Right atrium auricular region (tissue), 2 donors: ENCODE measurements at places on chromosomes 5 and 9. TPM values are rescaled to one million over a fixed set of nuclear protein-coding genes. Genes with fewer than 3 reads are reported as not detected.
A peak's percentile ranks its signal among the peaks of the same experiment; 100 is the strongest.

DNA sequence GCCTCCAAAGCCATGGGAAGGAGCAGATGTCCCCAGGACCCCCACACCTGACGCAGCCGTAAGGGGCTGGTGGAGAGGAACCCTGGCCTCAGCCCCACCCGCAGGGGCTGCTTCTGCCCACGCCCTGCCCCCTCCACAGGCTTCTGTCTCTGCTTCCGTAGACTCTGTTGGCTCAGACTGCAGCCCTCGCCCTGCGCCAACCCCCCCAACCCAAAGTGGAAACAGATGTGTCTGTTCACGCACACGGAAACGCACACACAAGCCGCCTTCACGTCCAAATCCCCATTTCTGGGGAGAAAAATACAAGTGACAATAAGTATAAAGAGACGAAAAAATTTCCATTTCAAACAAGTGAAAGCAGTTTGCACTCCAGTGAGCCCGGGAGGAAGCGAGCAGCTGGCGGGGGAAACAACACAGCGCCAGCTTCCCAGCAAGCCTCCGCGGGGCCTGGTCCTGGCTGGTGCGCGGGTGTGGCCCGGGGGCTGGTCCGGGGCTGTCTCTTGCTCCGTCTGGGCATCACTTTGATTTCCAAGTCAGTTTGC lies 32.6 kb upstream of the RXRA start:
- no peaks in the 10 kb centered on the region for H3K36me3 ChIP-seq
- no peak overlapping the region for H3K27ac ChIP-seq
- no peak overlapping the region for H3K4me3 ChIP-seq
- peaks cover 13% of the 10 kb centered on the region for H3K4me1 ChIP-seq

Gene PAPPA
- total RNA-seq, result 1.8 TPM

- peaks cover 15% of the 10 kb centered on the region for H3K36me3 ChIP-seq
- no peaks in the 10 kb centered on the region for H3K27me3 ChIP-seq
- no peak overlapping the region for H3K4me3 ChIP-seq
- peaks cover 37% of the 10 kb centered on the region for H3K4me1 ChIP-seq
- peak overlapping the region; percentile 58 for H3K27ac ChIP-seq
These were observed 31.3 kb upstream of the SMU1 start for GRCh38 chr9:33107762-33108161.

DNA sequence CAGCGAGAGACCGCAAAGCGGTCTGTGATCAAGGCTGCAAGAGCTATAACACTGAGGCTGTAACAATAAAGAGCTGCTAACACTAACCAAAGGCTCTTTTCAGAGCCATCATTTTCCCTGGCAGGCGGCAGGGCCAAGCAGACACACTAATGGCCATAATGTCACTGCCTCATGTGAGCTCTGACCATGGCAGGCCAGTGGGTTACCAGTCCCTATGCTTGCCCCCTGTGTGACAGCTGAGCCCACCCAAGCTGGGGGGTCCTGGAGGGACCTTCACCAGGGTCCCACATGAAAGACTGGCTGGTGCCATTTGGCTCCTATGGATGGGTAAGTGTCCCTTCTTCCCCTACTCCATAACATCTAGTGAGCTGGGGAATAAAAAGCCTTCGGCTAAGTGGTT lies 29.6 kb upstream of the TESK1 start:
- no peak overlapping the region for H3K4me3 ChIP-seq
- H3K36me3 ChIP-seq, result no peaks in the 10 kb centered on the region
- no peaks in the 10 kb centered on the region for H3K27me3 ChIP-seq

DNA sequence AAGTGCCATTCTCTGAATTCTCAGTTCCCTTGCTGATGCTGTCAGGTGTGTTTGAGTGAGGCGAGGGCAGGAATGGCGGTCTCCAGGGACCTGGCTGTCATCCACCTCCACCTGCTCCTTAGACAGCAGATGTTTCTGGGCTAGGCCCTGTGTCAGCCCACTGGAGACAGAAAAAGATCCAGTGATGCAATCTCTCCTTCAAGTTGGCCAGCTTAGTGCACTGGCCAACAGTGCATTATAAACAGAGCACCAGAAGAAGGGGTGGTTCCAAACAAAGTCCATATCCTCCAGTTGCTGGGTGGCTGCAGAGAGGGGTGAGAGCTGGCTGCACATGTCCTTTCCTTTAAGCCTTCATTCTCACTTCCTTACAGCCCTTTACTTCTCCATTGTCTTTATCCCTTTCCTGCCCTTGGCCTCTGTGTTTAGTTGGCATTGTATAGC lies 26.5 kb downstream of the NANS start:
- H3K27me3 ChIP-seq, result no peaks in the 10 kb centered on the region
- H3K36me3 ChIP-seq, result peaks cover 29% of the 10 kb centered on the region
- H3K4me3 ChIP-seq, result no peak overlapping the region
- no peak overlapping the region for H3K27ac ChIP-seq
- no peak for DNase-seq

- no peaks in the 10 kb centered on the region for H3K27me3 ChIP-seq
- no peaks in the 10 kb centered on the region for H3K36me3 ChIP-seq
- peaks cover 8% of the 10 kb centered on the region for H3K4me1 ChIP-seq
These were observed 15.2 kb upstream of the HMHB1 start for GRCh38 chr5:143796753-143797152.

GRCh38 chr5:113164021-113164420 lies 187.4 kb downstream of the DCP2 start:
- no peaks in the 10 kb centered on the region for H3K36me3 ChIP-seq
- no peak for DNase-seq
- H3K27me3 ChIP-seq, result no peaks in the 10 kb centered on the region
- no peak overlapping the region for H3K27ac ChIP-seq
- H3K4me3 ChIP-seq, result no peak overlapping the region

Gene CDO1
- 66.0 TPM for total RNA-seq

DNA sequence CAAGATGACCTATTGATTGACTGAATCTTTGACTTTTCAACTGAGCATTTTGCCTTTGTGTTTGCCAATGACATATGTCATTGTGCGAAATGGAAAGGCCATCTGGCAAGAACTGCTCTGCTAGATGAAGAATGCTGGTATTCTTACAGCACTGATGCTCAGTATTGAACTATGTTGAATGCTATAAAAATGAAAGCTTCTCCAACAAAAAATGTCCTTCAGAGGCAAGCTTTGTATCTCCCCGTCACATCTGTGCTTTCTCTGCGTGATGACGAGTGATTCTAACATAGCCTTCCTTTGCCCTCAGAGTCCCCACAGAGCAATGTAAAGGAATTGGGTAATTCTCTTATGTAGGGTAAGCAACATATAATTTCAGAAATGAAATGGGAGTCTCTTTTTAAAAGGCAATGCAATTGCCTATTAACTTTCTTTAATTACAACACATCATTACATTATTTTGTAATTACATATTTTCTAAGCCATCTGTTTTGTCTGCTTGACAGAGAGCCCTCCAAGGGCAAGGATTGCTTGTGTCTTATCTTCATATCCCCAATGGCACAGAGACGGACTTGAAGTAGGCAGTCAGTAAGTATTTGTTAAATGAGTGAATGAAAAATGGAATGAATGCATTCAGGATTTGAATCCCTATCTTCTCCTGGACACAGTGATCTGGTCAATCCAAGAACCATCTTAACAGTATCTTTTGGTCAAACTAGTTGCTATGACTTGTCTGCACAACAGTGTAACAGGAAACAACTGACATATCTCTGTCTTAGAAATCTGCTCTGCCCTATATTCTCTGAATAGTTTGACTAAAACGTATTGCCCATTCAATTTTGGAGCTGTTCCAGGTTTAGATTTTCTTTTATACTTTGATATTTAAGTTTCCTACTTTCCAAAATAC lies 46.1 kb downstream of the ENC1 start:
- no peaks in the 10 kb centered on the region for H3K27me3 ChIP-seq
- no peak overlapping the region for H3K27ac ChIP-seq

GRCh38 chr9:36895744-36896260 lies 138.3 kb downstream of the PAX5 start:
- DNase-seq, result no peak
- no peaks in the 10 kb centered on the region for H3K36me3 ChIP-seq
- no peaks in the 10 kb centered on the region for H3K27me3 ChIP-seq
- no peaks in the 10 kb centered on the region for H3K4me1 ChIP-seq
- no peak overlapping the region for H3K27ac ChIP-seq

Gene PCDHGC3
- 38.3 TPM for total RNA-seq

GRCh38 chr5:170892196-170892595 lies 30.4 kb downstream of the RANBP17 start:
- H3K27ac ChIP-seq, result no peak overlapping the region
- H3K4me1 ChIP-seq, result no peaks in the 10 kb centered on the region
- H3K27me3 ChIP-seq, result no peaks in the 10 kb centered on the region
- no peak overlapping the region for H3K4me3 ChIP-seq
- no peak for DNase-seq
- no peaks in the 10 kb centered on the region for H3K36me3 ChIP-seq

Gene ENHO
- total RNA-seq, result 0.75 TPM

- no peaks in the 10 kb centered on the region for H3K4me1 ChIP-seq
- no peaks in the 10 kb centered on the region for H3K36me3 ChIP-seq
- no peak overlapping the region for H3K27ac ChIP-seq
- no peaks in the 10 kb centered on the region for H3K27me3 ChIP-seq
These were observed 4.6 kb downstream of the TSLP start for GRCh38 chr5:111076091-111076490.

DNA sequence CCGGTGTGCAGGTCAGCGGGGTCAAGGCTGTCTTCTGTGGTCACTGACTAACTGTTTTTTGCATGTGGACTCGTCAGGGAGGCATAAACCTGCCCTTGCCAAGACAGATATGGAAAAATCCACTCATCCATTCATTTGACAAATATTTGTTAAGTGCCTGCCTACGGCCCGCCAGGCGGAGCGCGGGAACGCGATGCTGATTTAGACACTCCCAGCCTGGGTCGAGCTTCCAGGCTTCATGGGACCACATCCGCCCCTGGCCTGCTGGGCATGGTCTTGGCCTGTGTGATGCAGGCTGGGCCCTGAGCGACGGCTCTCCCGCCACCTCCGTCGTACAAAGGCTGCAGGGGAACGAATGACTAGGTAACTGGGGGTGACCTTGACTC lies 18.1 kb downstream of the MYMK start:
- H3K36me3 ChIP-seq, result no peaks in the 10 kb centered on the region
- H3K27ac ChIP-seq, result peak overlapping the region; percentile 27
- peak; percentile 92 for DNase-seq
- no peaks in the 10 kb centered on the region for H3K27me3 ChIP-seq
